ENCODE measurements at places on chromosomes 6 and 20. TPM values are rescaled to one million over a fixed set of nuclear protein-coding genes. Genes with fewer than 3 reads are reported as not detected.

DNA sequence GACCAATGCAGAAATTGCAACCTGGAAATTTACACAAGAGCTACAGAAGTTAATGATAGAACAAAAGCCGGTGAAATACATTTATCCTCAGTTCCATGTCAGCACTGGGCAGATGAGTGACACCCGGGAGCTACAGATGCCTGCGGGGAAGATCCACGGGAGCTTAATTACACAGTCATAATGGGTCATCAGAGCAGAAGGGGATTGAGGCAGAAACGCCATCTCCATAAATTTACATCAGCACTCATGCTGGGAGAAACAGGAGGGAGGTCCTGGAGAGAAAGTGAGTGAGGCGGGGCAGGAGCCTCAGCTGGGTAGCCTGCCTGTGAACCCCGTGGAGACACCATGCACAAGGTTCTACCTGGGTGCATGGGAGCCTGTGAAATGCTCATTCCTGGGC lies 37.6 kb upstream of the CST7 start:
- H3K4me1 ChIP-seq: no peaks in the 10 kb centered on the region
- no peak overlapping the region for H3K4me3 ChIP-seq
- H3K27ac ChIP-seq: no peak overlapping the region

DNA sequence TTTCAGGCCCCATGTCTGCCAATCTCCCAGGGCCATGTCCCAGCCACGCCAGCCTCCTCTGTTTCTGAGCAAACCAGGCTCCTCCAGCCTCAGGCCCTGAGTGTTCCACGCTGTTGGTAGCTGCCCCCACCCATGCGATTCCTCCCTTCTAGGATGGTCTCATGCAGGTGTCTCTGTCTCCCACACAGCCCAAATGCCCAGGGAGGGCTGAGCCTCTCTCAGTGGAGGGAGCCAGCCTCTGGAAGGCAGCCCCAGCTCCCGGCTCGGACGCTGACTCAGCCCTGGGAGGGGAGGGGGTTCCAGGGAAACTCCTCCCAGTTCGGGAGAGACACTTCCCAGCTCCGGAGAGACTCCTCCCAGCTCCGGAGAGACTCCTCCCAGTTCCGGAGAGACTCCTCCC lies 122.9 kb upstream of the AFDN start:
- H3K4me3 ChIP-seq: no peak overlapping the region
- peaks cover 63% of the 10 kb centered on the region for H3K27me3 ChIP-seq
- DNase-seq: no peak

GRCh38 chr6:165968408-165968807 lies 199.2 kb downstream of the TBXT start:
- no peaks in the 10 kb centered on the region for H3K4me1 ChIP-seq
- H3K27me3 ChIP-seq: no peaks in the 10 kb centered on the region
- no peaks in the 10 kb centered on the region for H3K36me3 ChIP-seq
- H3K27ac ChIP-seq: no peak overlapping the region
- no peak overlapping the region for H3K4me3 ChIP-seq

GRCh38 chr6:56245903-56246351 lies 1.5 kb downstream of the COL21A1 start:
- no peak overlapping the region for H3K27ac ChIP-seq
- peaks cover 4% of the 10 kb centered on the region for H3K27me3 ChIP-seq
- no peak for DNase-seq
- H3K36me3 ChIP-seq: no peaks in the 10 kb centered on the region

- H3K27me3 ChIP-seq: peaks cover 3% of the 10 kb centered on the region
- no peak for DNase-seq
- H3K27ac ChIP-seq: no peak overlapping the region
- no peak overlapping the region for H3K4me3 ChIP-seq
These were observed 4.1 kb upstream of the CEP250 start for GRCh38 chr20:35451295-35451694.

GRCh38 chr6:38508894-38509293 lies 130.8 kb downstream of the BTBD9 start:
- H3K4me1 ChIP-seq: no peaks in the 10 kb centered on the region
- H3K36me3 ChIP-seq: no peaks in the 10 kb centered on the region
- no peak overlapping the region for H3K27ac ChIP-seq
- no peaks in the 10 kb centered on the region for H3K27me3 ChIP-seq
- no peak overlapping the region for H3K4me3 ChIP-seq

DNA sequence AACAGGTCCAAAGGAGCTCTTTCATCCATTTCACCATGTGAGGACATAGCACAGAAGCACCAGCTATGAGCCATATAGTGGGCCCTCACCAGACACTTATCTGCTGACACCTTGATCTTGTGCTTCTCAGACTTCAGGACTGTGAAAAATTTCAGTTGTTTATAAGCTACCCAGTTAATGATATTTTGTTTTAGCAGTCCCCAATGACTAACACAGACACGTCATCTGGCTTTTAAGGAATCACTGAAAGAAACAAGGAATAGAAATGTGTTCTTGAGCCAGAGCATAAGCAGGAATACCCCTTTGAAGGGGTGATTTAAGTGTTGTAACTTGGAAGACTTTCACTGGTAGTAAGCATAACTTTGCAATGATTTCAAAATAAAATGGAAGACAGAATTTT lies 214.7 kb upstream of the PTCHD4 start:
- H3K4me3 ChIP-seq: no peak overlapping the region
- H3K4me1 ChIP-seq: no peaks in the 10 kb centered on the region
- no peaks in the 10 kb centered on the region for H3K36me3 ChIP-seq
- no peak overlapping the region for H3K27ac ChIP-seq
- H3K27me3 ChIP-seq: no peaks in the 10 kb centered on the region

DNA sequence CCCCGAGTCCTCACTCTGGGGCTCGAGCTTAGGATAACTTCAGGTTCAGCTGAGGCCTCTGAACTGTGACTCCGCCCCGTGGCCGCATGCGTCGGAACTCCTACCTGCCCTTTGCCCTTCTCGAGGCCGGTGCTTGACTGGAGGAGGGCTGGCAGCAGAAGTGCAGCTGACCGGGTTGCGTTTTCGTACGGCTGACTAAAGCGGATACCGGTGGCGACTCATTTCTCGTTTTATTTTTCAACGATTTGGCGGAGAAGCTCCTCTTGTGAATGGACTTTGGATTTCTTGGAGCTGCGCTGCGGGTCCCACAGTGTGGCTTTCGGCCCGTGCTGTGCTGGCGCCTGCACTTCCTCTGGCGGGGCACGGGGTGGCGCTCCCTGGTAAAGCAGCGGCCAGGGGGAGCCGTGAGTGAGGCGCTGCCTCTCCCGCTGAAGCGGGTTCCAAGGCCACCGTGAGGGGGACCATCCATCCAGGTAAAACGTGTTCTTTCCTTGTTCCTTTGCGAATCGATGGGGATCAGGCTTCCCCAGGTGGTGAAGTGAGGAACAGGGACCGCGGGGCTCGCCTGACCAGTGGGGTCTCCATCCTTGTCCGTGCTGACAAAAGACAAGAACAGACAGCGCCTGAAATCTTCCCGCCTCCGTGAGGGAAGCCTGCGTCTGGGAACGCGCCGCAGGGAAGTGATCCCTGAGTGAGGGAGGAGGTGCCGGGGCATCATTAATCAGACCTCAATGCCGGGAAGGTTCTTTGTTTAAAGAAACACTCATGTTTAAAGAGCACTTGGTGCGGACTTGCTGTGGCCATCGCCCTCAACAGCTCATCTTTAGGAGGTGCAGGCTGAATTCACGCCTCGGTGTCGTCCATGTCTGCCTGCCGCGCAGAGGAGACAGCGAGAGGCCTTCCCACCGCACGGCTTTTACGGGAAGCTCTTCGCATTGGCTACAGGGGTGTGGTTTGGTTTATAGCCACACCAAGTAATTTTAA lies 38.8 kb downstream of the ERMARD start:
- peaks cover 13% of the 10 kb centered on the region for H3K4me1 ChIP-seq
- peak overlapping the region; percentile 77 for H3K4me3 ChIP-seq
- no peak overlapping the region for H3K27ac ChIP-seq
- peak; percentile 81 for DNase-seq
- peaks cover 60% of the 10 kb centered on the region for H3K27me3 ChIP-seq

DNA sequence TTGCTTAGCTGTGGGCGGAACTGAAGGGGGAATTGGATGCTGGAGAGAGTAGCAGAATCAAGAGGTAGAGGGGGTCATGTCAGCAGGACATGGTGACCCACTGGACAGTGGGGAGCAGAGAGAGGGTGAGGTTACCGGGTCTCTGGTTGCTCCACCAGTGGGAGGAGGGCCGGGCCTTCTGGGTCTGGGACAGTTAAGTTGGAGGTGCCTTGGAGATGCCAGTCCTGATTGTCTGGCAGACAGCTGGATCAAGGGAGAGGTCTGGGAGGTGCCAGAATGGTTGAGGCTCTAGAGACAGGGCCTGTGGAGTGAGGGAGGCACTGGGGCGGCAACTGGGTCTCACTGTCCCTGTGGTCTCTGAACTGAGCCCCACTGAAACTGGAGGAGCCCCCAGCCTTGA lies 24.6 kb downstream of the MANBAL start:
- DNase-seq: no peak
- no peaks in the 10 kb centered on the region for H3K27me3 ChIP-seq
- no peak overlapping the region for H3K4me3 ChIP-seq
- H3K36me3 ChIP-seq: peaks cover 8% of the 10 kb centered on the region
- H3K4me1 ChIP-seq: peaks cover 31% of the 10 kb centered on the region

- no peaks in the 10 kb centered on the region for H3K4me1 ChIP-seq
- H3K27ac ChIP-seq: no peak overlapping the region
- no peak for DNase-seq
- no peaks in the 10 kb centered on the region for H3K36me3 ChIP-seq
- H3K4me3 ChIP-seq: no peak overlapping the region
These were observed 200.7 kb downstream of the FAXC start for GRCh38 chr6:99148761-99149160.

- no peak overlapping the region for H3K27ac ChIP-seq
- H3K27me3 ChIP-seq: no peaks in the 10 kb centered on the region
- DNase-seq: no peak
- H3K36me3 ChIP-seq: peaks cover 30% of the 10 kb centered on the region
- H3K4me1 ChIP-seq: peaks cover 4% of the 10 kb centered on the region
These were observed 19.4 kb downstream of the NCOA5 start for GRCh38 chr20:46070215-46070900.

- no peaks in the 10 kb centered on the region for H3K27me3 ChIP-seq
- H3K27ac ChIP-seq: peak overlapping the region; percentile 93
- peaks cover 22% of the 10 kb centered on the region for H3K4me1 ChIP-seq
- H3K4me3 ChIP-seq: peak overlapping the region; percentile 92
- H3K36me3 ChIP-seq: peaks cover 7% of the 10 kb centered on the region
- DNase-seq: no peak
These were observed 690 bp downstream of the NEU1 start for GRCh38 chr6:31861919-31862343.

- H3K27me3 ChIP-seq: no peaks in the 10 kb centered on the region
- no peaks in the 10 kb centered on the region for H3K4me1 ChIP-seq
- H3K27ac ChIP-seq: no peak overlapping the region
- no peak for DNase-seq
These were observed 66.8 kb downstream of the LMBRD1 start for GRCh38 chr6:69729870-69730449.

DNA sequence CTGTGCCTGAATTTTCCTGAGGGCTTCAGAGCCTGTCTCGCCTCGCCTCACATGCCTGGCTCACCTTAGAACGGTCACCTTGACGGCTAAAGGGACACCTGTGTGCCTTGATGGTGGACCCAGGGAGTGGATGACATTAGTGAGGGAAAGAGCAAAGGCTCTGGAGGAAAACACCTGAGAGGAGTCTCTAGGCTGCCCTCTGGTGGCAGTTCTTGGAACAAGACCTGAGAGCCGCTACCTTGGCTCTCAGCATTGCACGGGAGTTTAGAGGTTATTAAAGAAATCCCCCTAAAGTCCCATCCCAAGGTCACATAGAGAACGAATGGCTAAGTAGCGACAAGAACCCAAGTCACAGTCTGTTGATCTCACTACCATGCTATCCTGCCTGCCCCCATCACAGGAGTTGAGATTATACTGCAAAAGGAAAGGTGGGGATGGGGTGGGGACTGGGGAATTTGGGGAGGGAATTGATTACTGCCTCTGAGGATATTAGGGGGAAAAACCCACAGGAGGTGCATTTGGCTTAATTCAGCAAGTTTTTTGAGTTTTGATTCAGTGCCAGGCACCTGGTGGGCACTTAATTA lies 7.9 kb upstream of the CDSN start:
- H3K4me1 ChIP-seq: peaks cover 5% of the 10 kb centered on the region
- no peak overlapping the region for H3K4me3 ChIP-seq
- H3K36me3 ChIP-seq: no peaks in the 10 kb centered on the region
- DNase-seq: peak; percentile 62
- H3K27me3 ChIP-seq: peaks cover 13% of the 10 kb centered on the region

DNA sequence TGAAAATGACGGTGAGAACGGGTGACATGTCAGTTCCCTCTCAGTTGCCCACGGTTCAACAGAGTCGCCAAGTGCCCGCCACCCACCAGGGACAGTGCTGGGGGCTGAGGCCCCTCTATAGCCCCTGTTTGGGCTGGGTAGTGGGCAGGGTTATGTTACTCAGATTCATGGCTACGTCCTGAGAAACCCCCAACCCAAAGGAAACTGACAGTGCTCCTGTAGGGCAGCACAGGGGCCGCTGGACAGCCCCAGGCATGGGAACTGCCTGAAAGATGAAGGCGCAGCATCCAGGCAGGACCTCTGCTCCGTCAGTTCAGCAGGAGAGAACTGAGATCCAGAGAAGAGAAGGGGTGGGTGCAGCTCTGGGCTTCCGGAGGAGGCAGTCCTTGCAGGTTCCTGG lies 118.9 kb upstream of the PMEPA1 start:
- H3K4me3 ChIP-seq: no peak overlapping the region
- no peaks in the 10 kb centered on the region for H3K4me1 ChIP-seq
- H3K27me3 ChIP-seq: no peaks in the 10 kb centered on the region
- DNase-seq: no peak
- no peaks in the 10 kb centered on the region for H3K36me3 ChIP-seq
- no peak overlapping the region for H3K27ac ChIP-seq

GRCh38 chr6:134293659-134294161 lies 24.2 kb downstream of the SGK1 start:
- peaks cover 21% of the 10 kb centered on the region for H3K4me1 ChIP-seq

GRCh38 chr20:25079171-25079570 lies 2.8 kb downstream of the VSX1 start:
- H3K36me3 ChIP-seq: no peaks in the 10 kb centered on the region
- no peak overlapping the region for H3K27ac ChIP-seq
- H3K27me3 ChIP-seq: peaks cover 83% of the 10 kb centered on the region
- DNase-seq: no peak
- H3K4me1 ChIP-seq: peaks cover 19% of the 10 kb centered on the region
- no peak overlapping the region for H3K4me3 ChIP-seq

DNA sequence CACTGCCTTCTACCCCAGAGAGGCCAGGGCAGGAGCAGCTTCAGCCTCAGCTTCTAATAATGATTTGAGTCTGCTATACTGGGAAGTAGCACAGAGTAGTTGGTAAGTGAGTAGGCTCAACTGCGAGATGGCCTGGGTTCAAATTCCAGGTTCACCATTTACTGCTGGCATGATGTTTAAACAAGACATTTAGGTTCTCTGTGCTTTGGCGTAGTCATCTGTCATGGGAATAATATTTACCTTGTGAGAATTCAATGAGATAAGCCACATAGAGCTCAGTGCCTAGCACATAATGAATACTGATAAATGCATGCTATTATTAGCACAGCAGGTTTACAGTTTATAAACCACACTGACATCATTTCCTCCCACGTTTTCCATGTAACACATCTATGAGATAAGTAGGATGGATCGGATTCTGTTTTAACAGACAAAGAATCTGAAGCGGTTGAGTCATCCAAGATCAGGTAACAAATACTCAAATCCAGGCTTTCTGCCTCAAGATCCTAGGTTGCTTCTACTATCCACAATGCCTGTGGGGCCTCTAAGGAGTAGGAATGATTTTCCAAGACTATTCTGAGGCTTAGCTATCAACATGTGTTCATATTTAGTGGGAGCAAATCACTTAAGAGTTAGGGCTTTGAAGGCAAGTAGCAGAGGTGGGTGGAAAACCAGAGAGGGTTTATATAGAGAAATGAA lies 72.9 kb upstream of the DTNBP1 start:
- H3K27me3 ChIP-seq: peaks cover 8% of the 10 kb centered on the region
- peaks cover 41% of the 10 kb centered on the region for H3K4me1 ChIP-seq
- no peak for DNase-seq

ADGB gene
- total RNA-seq: not detected

DPPA5 gene
- total RNA-seq: not detected

FAM217A gene
- not detected for total RNA-seq

C20orf204 gene
- total RNA-seq: 2.5 TPM

SMPD2 gene
- total RNA-seq: 7.0 TPM

VWA7 gene
- total RNA-seq: 1.6 TPM

TMEM74B gene
- total RNA-seq: 1.5 TPM

TXLNB gene
- 0.18 TPM for total RNA-seq
